AG09309 (cell line): ENCODE measurements at places on chromosomes 2 and 18.

- no peak for DNase-seq
These were observed 142.0 kb upstream of the MMADHC start for GRCh38 chr2:149729586-149729985.

DNA sequence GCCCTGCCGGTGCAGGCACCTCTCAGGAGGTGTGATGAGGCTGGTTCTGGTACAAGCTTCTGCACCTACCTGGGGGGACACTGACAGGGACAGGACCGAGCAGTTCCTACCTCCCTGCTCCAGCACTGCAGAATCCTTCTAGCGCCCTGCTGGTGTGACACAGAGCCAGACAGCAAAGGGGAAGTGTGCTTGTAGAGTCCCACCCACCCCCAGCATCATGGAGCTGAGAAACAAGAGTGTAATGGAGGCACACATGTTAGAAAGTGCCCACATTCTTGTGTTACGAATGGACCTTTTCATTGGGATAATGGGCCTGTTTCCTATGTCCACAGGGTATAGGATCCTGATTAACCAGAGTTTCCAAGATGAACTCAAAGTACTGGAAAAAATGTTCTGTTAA is 38.3 kb downstream of the OXER1 start:
- no peak for DNase-seq

- no peak for DNase-seq
These were observed 21.0 kb downstream of the INPP4A start for GRCh38 chr2:98465456-98466226.

DNA sequence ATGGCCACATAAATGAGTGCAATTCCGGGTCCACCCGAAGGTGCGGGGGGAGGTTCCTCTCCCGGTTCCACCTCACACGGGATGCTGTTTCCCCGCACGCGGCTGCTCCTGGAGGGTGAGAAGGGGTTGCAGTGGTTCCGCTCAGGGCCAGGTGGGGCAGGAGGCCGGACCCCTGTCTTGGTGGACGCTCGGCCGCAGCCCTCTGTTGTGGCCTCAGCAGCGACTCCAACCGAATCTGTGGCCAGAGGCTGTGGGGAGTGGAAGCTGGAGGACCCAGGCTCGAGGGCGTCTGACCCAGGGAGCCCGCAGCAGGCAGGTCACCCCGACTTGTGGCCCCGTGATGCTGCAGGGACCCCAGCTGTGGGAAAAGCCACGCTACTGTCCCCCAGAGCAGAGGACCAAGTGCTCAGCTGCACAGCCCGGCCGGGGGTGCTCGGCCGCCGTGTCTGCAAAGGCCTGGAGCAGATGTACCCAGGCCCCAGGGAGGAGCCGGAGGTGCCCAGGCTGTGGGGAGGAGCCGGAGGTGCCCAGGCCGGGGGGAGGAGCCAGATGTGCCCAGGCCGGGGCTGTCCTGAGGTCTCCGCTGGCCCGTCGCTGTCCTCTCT is 83.9 kb downstream of the RTP5 start:
- no peak for DNase-seq
